ENCODE measurements at places on chromosomes 6 and 20.

GRCh38 chr6:65505736-65506135 is 201.3 kb downstream of the EYS start:
- DNase-seq, result no peak

DNA sequence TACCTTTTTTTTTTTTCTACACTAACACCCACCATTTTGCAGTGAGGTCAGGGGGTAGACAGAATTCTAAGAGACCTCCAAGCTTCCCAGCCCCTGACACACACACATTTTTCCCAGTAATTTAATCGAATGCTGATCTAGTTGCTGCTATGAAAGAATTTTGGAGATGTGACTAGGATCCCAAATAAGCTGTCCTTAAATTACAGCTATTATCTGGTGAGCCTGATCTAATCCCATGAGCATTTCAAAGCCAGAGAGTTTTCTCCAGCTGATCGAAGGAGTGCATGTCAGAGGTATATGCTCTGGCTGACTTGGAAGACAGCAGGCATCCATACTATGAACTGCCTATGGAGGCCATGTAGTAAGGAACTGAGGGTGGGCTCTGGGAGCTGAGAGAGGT is 503.8 kb upstream of the MARCKS start:
- no peak for DNase-seq

GRCh38 chr20:22590662-22591061 is 6.3 kb upstream of the FOXA2 start:
- DNase-seq, result no peak

DNA sequence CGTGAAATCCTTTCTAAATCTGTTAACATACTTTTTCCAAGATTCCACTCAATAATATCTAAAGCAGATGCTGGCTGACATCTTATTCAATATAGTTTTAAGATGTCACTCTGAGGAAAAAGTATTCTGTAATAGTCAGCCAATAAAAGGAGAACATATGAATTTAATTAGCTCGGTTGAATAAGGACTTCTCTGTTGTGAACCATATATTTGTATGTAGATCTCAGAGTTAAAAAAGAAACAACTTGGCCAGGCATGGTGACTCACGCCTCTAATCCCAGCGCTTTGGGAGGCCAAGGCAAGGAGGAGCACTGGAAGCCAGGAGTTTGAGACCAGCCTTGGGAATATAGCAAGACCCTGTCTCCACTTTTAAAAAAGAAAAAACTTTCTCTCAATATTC is 7.4 kb upstream of the CD24 start:
- DNase-seq, result no peak

DNA sequence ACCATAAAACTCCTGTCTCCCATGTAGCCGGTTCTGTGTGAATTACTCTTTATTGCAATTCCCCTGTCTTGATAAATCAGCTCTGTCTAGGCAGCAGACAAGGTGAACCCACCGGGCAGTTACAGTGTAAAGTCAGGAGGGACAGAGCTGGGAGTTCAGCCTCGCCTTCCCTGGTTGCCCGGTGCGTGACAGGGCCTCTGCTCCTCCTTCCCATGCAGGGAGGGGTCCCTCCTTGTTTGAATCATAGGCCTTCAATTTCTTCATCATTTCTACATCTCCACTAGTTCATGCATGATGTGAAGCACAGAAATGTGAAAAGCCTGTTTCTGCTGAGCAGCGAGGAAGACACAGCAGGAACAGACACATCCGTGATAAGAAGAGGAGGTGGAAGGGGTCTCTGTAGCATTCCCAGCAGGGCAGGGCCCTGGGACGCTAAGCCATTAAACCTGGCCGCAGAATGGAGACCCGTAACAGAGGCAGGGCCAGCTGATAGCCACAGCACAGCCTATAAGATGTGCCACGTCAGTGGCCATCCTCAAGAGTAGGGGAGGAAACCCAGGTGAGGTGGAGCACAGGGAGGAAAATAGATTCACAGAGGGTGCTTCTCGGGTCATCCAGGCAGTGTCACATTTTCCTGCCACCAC is 106.7 kb upstream of the CST7 start:
- no peak for DNase-seq

GRCh38 chr6:157072128-157072527 is 251.2 kb downstream of the TMEM242 start:
- DNase-seq, result no peak

DNA sequence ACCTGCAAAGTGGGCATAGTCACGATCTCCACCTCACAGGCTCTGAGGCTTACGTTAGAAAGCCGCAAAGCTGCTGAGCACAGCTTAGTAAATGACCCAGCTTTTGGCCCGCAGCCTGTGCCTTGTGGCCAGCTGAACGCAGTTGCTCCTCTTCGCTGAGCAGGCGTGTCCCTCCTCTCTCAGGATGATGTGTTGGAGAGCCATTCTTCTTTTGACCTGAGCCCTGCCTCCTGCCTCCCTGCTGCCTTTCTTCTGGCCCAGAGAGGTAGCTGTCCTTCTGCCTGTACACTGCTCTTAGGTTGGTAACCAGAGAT is 47.6 kb upstream of the MYL9 start:
- no peak for DNase-seq

- DNase-seq, result no peak
These were observed 83.9 kb upstream of the SIRPG start for GRCh38 chr20:1741309-1742048.

- DNase-seq, result peak; percentile 8
These were observed 129.4 kb upstream of the RIN2 start for GRCh38 chr20:19628570-19629134.

DNA sequence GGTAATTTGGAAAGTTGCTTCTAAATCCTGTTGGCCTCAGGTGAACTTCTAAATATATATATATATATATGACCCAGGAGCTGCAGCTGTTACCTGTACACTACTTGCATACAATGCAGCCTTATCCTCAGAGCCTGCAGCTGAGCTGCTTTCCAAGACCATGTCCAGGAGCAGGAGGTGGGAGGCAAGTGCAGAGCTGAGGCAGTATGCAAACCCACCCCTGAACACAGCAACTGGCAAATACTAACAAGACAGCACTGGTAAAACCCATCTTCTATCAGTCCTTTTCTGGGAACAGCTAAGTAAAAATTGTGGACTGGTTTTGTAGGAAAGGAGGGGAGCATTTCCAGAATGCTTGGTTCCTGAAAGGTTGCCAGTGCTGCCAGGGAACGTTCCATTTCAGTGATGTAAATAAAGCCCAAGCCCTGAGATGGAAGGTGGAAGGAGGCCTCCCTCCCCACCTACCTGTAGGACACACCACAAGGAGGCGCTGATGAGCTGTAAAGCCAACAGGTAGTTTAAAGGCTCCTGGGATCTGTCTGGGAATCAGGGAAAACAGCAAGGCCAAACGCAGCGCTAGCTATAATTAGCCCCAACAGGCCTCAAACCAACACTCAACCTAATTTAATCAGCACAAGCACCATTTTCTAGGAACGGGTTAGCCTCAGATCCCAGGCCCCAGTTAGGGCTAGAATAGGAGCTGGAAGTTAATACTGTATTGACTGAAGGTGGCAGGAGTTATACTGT is 93.8 kb upstream of the MAP7 start:
- peak; percentile 79 for DNase-seq

DNA sequence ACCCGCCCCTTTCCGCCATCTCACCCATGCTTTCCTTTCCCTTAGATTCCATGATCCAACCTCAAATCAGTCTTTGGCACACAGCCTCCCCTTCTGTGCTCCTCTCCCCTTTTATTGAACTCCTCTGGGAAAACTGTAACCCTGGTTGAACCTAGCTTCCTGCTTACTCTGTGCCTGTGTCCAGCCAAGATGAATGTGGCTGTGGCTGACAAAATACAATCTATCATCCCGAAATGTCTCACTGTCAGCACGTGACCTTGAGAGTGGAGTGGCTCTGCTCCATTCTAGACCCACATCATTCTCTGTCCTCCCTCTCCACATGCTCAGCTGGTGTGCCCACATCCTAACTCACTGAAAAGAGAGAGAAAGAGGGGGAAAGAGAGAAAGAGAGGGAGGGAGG is 11.0 kb downstream of the NCR2 start:
- no peak for DNase-seq

- DNase-seq, result no peak
These were observed 6.4 kb downstream of the GATA5 start for GRCh38 chr20:62469352-62469751.

GRCh38 chr20:4289875-4290274 is 274.5 kb upstream of the RNF24 start:
- no peak for DNase-seq

- DNase-seq, result no peak
These were observed 60.1 kb upstream of the OGFRL1 start for GRCh38 chr6:71228461-71229041.

- DNase-seq, result no peak
These were observed 31.0 kb downstream of the DLGAP4 start for GRCh38 chr20:36336954-36337704.

- DNase-seq, result peak; percentile 41
These were observed 12.4 kb upstream of the ZSCAN9 start for GRCh38 chr6:28212510-28213212.

DNA sequence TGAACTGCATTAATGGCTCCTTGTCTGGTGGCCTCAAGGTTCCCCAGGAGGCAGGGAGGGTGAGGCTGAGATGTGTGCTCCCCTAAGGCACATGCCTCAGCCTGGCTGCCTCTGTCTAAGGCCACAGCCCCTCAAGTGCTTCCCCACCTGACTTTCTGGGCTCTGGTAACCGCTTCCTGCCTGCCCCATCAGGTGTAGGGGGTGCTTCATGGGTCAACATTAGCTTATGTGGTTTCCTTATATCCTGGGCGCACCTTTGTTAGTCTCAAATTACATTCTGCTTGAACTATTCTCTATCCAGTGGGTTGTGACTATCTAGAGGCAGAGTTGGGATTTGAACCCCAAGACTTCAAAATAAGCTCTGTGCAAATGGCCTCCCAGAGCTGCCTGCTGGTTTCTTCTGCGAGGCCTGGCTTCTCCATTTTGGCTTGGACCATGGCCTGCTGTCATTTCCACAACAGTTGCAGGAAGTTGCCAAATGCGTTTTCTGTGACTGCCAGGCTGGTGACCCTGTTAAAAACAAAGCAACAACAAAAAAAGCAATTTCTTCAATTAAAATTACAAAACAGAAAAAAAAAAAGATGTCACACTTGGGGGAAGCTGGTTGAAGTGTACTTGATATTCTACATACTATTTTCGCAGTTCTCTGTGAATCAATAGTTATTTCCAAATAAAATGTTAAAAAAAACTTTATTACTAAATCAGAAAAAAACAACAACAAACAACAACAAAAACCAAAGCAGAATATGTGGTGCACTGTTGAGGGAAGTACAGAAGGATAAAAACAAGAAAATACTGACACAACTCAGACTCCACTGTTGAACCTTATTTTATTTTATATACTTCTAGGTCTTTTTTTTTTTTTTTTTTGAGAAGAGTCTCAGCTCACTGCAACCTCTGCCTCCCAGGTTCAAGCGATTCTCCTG is 20.0 kb upstream of the ZNFX1 start:
- DNase-seq, result no peak

- no peak for DNase-seq
These were observed 8.2 kb upstream of the ADGRF4 start for GRCh38 chr6:47690214-47690613.

DNA sequence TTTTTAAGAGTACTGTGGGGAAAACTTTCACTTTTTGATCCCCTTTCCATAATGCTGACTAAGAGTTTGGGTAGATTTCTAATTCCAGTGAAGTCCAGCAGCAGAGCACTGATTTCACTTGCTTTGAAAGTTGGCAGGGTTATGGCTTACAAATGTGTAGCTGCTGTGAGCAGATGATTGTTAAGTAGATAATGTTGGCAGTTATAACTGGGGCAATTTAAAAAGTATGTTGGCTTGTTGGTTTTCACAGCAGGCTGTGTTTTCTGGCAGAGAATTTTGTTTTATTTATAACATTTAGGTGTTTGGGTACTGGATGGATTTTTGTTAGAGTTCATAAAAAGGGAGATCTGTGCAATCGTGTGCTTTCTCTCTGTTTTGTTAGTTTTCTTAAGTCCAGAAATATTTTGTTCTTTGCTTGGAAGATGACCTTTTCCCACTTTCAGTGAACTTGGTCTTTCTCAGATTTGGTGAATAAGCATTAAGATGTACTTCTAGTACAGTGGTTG is 31.4 kb downstream of the AFDN start:
- DNase-seq, result no peak

DNA sequence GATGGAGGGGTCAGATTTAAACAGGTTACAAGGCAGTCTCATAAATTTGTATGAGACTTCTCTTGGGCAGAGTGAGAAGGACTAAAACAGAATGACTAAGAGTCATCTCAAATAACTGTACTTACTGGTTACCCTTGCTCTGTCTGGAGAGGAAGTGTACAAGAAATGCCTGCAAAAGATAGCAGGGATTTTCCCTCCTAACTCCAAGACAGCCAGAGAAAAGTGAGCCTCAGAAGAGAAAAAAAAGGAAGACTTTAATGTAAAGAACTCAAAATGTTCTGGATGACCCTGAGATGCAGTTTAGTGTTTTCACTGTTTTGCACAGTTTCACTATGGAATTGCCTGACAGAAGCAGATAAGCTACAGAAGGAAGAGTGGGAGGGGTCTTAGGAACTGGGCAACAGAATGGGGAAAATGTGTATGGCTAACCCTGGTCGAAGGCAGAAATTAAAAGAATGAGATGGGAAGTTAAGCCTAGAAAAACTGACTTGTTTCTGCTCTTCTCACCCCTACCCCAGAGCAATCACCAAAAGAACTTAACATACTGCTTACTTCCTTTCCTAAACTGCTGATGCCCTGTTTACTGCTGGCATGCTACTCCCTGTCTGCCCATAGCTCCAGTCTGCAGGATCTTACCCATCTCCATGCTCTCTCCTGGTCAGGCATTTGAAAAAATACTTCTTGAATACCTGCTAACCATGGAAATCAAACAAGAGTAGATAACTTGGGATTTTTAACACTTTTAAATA is 98.1 kb upstream of the MARCKS start:
- no peak for DNase-seq

- peak; percentile 65 for DNase-seq
These were observed 4.6 kb upstream of the LSM14B start for GRCh38 chr20:62117658-62118057.

DNA sequence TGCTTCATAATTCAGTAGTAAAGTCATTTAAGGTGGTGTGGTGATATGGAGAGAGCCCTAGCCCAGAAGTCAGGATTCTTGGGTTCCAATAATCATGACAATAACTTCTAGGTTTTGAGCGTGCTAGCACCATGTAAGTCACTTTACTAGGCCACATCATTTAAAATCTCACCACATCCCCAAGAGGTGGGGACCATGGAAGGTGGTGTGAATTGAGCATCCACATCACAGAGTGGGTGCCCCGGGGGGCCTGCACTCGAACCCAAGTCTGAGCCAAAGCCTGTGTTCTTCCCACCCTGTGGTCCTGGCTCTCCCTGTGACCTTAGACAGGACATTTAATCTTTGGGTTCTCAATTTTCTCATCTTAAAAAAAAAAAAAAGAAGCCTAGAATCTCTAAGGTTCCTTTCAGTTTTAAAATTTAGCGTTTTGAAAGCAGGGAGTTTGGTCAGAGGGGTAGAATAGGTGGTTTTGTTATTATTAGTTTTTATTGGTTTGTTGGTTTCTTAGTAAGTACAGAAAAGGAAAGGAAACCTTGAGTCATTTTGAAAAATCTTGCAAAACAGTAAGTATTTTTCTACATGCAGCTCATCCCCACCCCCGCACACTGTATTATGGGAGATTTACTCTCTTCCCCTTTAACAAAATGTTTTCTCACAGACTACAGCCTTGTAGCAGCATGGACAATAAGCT is 26.4 kb downstream of the ARMC2 start:
- peak; percentile 62 for DNase-seq

Measured in activated naive CD4-positive, alpha-beta T cell treated with Interleukin-2 at 50 U/mL for 16 hours (primary cell).